ENCODE measurements at places on chromosomes 13 and 19.

DNA sequence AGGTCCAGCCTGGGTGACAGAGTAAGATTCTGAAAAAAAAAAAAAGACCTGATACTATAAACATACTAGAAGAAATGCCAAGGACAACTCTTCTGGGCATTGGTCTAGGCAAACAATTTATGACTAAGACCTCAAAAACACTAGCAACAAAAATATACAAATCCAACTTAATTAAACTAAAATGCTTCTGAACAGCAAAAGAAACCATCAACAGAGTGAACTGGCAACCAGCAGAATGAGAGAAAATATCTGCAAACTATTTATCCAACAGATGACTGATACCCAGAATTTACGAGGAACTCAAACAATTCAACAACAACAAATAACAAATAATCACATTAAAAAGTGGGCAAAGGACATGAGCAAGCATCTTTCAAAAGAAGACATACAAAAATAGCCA lies 26.8 kb upstream of the GPC6 start:
- DNase-seq: no peak

- no peak for DNase-seq
Observed at GRCh38 chr19:10603084-10603872, 16.2 kb upstream of the AP1M2 start.

DNA sequence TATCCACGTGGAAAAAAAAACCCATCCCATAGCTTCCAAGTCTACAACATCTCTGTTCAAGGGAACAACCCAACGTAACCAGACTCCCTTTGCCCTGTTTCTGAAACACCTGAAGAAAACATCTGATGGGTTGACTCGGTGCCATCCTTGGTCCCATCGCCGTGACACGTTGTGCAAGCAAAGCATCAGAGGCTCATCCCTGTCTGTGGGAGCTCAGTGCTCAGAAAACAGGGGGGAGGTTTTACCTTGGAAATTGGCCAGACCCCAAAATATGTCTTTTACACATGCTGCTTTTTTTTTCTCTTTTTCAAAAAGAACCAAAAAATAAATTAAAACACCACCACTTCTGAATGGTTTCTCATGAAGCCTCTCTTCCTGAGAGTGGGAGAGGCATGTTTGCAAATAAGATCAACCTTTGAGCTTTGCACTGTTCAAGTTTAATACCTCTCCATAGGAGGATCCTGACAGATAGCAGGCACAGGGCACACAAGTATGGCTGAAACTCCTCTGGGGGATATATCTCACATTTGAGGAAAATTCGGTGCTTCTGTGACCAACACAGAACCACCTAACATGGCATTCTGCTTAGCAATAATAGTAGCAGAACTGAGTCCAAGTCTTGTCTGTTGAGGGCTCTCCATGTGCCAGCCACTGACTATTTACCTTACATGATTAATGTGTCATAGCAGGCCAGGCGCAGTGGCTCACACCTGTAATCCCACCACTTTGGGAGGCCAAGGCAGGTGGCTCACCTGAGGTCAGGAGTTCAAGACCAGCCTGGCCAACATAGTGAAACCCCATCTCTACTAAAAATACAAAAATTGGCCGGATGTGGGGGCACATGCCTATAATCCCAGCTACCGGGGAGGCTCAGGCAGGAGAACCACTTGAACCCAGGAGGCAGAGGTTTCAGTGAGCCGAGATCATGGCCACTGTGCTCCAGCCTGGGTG lies 7.0 kb upstream of the PVR start:
- no peak for DNase-seq

DNA sequence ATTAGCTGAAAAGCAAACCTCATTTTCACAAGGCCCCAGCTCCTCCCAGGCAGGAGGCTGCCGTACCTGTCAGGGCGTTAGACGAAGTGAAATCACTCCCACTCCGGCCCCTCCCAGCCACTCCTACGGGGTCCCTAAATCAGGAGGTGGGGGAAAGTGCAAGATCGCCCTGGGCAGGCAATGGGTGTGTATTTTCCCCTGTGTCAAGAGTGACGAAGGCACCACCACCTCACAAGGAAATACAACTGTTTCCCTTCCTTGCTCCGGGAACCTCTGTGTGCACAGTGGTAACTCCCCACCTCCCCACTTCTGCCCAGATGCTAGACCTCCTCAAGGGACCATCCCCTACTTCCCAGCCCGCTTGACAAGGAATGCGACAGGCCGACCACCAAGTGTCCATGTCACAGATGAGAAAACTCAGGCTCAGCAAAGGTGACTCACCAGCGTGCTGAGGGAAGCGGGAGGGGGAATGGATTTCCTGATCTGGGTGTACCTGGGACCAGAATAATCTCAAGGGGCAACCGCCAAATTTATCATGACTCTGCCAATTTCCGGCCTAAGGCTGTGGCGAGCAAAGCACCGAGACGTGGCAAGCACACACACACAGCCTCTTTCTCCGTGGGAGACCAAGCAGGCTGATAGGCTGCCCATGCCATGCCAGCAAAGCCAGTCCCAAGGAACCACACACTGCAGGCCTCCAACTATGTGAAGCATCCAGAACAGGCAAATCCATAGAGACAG lies 7.3 kb downstream of the PPP6R1 start:
- no peak for DNase-seq

GRCh38 chr19:7251494-7251893 lies 42.7 kb downstream of the INSR start:
- DNase-seq: no peak

DNA sequence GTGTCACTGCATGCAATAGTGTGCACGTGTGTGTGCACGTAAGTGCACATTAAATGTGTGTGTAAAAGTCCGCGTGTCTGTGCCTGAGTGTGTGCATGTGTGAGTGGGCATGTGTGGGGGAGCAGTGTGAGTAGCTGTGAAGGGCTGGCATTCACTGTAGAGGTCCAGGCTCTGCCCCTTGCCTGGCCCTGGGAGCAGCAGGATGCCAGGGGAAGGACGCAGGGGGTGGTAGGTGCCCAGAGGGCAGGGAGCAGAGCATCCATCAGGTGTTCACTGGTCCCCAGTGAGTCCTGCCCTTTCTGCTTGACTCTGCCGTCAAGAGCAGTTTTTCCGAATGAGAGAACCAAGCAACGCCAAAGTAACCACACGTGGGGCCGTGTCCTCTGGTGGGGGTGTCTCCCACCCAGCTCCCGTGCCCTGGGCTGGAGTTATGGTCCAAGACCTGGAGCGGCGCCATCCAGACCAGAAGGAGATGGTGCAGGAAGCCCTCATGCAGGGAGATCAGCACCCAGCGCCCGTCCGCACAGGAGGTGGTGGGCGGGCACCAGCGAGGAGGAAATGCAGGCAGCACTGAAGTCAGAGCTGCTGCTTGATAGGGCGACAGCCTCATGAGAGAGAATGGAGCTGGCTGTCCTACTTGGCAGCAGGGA lies 68.5 kb downstream of the TEX29 start:
- DNase-seq: no peak
